Thoracic aorta (tissue), 2 donors: ENCODE measurements at places on chromosomes 5 and 9. TPM values are rescaled to one million over a fixed set of nuclear protein-coding genes. Genes with fewer than 3 reads are reported as not detected.

DNA sequence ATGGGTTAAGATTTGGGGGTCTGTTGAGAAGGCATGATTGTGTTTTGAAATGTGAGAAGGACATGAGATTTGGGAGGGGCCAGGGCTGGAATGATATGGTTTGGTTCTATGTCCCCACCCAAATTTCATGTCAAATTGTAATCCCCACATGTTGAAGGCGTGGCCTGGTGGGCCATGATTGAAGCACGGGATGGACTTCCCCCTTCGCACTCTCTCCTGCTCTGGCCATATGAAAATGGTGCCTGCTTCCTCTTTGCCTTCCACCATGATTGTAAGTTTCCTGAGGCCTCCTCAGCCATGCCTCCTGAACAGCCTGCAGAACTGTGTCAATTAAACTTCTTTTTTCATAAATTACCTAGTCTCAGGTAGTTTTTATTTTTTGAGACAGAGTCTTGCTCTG is 14.7 kb upstream of the NOTCH1 start:
- no peak for DNase-seq
- no peaks in the 10 kb centered on the region for H3K36me3 ChIP-seq
- H3K4me3 ChIP-seq, result no peak overlapping the region

DNA sequence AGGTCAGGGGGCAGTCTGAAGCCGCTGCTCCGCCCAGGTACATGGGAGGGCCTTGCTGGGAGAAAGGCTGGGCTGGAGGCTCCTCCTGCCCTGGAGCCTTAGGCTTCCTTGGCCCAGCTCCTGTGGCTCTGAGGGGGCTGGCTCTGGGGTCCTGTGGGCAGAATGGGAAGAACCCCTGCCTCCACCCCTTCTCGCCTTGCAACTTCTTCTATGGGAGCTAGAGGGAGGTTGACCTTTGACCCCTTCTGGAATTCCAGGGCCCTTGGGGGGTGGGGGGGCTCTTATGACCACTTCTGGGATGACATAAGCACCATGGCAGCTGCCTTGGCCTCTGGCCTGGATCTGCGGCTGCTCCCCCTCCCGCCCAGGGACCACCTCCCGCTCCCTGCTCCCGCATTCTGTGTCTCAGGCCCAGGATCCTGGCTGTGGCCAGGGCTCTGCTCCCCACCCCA is 32.2 kb downstream of the IER5L start:
- H3K4me3 ChIP-seq, result no peak overlapping the region
- no peaks in the 10 kb centered on the region for H3K27me3 ChIP-seq
- no peak for DNase-seq
- H3K4me1 ChIP-seq, result peaks cover 58% of the 10 kb centered on the region

- no peaks in the 10 kb centered on the region for H3K36me3 ChIP-seq
- H3K27me3 ChIP-seq, result peaks cover 12% of the 10 kb centered on the region
- peaks cover 41% of the 10 kb centered on the region for H3K4me1 ChIP-seq
- DNase-seq, result no peak
Observed at GRCh38 chr5:173328844-173329490, 753 bp upstream of the STC2 start.

DNA sequence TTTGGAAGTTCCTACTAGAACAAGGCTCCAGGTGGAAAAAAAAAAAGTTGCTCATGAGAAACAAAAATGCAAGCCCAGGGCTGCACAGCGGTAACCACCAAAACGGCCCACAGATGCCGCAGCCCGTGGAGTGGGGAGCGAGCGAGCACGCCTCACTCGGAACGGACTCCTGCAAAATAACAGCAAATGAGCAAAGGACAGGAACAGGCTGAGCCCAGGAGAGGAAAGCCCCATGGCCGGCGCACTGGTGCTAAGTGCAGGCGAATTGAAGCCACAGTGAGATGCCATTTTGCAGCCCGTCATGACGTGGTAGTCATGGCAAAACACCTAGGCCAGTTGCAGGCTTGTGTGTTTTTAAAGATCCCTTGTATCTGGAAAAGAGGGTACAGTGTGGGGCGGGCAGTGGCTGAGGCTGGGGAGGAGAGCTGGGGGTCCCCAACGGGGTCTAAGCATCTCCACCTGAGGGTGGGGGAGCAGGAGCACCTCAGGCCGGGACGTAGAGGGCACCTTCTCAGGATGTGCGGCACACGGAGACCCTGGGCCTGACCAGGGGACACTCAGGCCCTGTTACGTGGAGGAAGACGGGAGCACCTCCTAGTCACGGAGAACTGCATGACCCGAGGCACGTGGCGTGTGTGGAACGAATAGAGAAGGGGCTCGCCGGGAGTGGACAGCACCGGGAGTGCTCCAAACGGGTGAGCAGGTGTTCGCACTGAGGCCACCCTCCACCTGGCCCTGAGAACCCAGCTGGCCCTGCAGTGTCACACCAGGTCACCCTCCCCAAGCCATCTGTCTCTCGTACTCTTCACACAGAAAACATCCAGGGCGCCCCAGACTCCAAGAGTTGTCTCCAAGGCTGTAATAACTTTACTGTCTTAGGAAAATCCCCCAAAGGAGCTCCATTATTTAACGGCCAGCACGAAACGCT is 10.7 kb downstream of the GRM6 start:
- no peak overlapping the region for H3K4me3 ChIP-seq
- no peaks in the 10 kb centered on the region for H3K36me3 ChIP-seq
- no peaks in the 10 kb centered on the region for H3K27me3 ChIP-seq
- H3K4me1 ChIP-seq, result no peaks in the 10 kb centered on the region

DNA sequence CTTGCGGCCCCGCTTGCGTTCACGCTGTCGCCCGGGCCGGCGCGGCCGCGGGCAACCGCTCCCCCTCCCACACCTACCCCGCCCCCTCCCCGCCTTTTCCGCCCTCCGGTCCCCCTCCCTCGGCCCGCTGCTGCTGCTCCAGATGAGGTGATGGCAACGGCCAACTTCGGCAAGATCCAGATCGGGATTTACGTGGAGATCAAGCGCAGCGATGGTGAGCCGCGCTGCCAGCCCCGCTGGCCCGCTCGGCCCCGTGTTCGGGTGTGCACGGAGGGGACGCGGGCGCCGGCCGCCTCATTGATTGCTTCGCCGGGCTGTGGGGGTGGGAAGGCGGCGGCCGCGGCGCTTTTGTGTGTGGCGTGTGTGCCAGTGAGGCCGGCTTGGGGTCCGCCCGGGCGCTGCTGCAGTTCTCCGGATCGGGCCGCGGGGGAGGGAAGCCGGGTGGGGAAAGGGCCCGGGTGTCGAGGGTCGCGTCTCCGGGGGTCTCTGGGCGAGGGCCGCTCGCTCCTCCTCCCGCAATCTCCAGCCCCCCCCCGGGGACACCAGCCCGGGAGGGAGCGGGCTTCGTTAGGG is 403 bp downstream of the KIF2A start:
- no peaks in the 10 kb centered on the region for H3K36me3 ChIP-seq
- H3K4me3 ChIP-seq, result peak overlapping the region; percentile 98
- no peaks in the 10 kb centered on the region for H3K27me3 ChIP-seq
- H3K4me1 ChIP-seq, result peaks cover 13% of the 10 kb centered on the region

DNA sequence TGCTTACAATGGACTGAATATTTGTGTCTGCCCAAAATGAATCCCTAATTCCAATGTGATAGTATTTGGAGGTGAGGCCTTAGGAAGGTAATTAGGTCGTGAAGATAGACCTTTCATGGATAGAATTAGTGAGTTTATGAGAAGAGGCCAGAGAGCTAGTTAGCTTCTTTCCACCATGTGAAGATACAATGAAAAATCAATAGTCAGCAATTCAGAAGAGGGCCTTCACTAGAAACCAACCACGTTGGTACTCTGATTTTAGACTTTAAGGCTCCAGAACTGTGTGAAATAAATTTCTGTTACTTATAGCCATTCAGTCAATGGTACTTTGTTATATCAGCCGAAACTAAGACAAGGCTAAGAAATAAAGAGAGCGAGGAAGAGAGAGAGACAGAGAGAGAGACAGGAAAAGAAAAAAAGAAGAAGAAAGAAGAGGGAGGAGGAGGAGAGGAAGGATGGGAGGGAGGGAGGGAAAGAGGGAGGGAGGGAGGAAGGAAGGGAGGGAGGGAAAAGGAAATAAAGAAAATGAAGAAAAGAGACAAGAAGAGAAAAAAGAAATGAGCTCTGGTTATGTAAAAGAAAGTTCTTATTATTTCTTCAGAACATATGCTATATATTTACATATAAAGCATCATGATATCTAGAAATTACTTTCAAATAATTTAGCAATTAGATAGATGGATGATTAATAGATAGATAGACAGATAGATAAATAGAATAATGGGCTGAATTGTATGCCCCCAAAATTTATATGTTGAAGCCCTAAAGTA is 1725.3 kb downstream of the EFNA5 start:
- H3K27ac ChIP-seq, result no peak overlapping the region
- peaks cover 2% of the 10 kb centered on the region for H3K4me1 ChIP-seq
- no peaks in the 10 kb centered on the region for H3K36me3 ChIP-seq
- H3K27me3 ChIP-seq, result no peaks in the 10 kb centered on the region
- no peak for DNase-seq

DNA sequence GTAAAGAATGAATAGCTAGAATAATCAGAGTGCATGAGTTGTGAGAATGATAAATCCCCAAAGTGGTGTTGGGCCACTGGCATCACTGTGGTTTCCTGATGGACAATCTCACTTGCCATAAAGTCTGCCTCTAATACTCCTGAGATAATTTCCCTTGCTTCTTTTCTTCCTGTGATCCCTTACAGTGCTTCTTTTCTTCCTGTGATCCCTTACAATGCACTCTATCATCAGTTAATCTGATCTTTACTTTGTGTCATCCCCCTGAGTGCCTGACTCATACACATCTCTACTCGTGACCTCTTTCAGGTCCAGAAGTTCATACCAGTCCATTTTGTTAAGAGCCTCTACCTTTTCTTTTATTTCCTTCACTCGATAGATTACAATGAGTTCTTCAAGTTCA is 418.3 kb downstream of the HCN1 start:
- no peak overlapping the region for H3K4me3 ChIP-seq
- H3K27me3 ChIP-seq, result no peaks in the 10 kb centered on the region
- H3K4me1 ChIP-seq, result no peaks in the 10 kb centered on the region
- no peak for DNase-seq
- H3K36me3 ChIP-seq, result no peaks in the 10 kb centered on the region
- H3K27ac ChIP-seq, result no peak overlapping the region

DNA sequence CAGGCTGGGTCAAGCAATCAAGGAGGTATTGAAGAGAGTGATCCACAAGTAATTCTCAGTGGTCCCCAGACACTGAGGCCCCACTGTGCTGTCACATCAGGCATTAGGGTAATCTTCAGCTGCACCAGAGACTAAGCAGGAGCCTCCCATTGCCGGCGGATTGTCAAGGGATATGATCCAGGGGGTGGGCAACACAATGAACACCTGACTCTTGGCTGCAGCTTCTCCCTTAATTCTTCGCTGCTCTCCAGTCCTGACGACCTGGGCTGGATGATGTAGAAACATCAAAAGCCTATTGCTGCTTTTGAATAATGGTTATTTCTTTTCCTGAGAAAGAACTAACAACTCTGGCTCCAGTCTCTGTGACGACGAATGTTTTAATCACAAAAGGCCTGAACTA is 78.4 kb upstream of the IFNK start:
- H3K27me3 ChIP-seq, result no peaks in the 10 kb centered on the region
- H3K4me3 ChIP-seq, result no peak overlapping the region
- no peaks in the 10 kb centered on the region for H3K4me1 ChIP-seq
- no peak for DNase-seq
- H3K27ac ChIP-seq, result no peak overlapping the region

DNA sequence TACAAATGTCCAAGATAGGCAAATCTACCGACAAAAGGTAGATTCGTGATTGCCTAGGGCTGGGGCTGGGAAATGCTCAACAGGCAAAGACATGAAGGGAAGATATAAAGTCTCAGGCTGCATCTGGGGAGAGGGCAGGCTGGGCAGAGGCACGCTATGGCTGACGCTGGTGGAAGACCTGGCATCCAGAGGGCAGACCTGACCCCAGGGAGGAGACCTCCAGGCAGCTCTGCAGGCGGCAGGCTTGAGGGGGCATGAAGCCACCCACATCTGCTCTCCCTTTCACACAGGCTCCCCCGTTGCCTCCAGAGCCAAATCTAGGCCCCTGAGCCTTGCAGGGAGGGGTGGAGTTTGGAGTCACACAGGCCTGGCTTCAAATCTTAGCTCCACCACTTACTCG is 145.5 kb downstream of the PAX5 start:
- H3K36me3 ChIP-seq, result no peaks in the 10 kb centered on the region
- no peak overlapping the region for H3K4me3 ChIP-seq
- DNase-seq, result no peak

- no peak overlapping the region for H3K4me3 ChIP-seq
- DNase-seq, result no peak
- H3K27ac ChIP-seq, result no peak overlapping the region
- no peaks in the 10 kb centered on the region for H3K27me3 ChIP-seq
- H3K36me3 ChIP-seq, result no peaks in the 10 kb centered on the region
Observed at GRCh38 chr9:21919377-21920362, 74.5 kb downstream of the CDKN2A start.

- no peak for DNase-seq
- H3K4me3 ChIP-seq, result no peak overlapping the region
- H3K36me3 ChIP-seq, result no peaks in the 10 kb centered on the region
- no peaks in the 10 kb centered on the region for H3K27me3 ChIP-seq
- H3K27ac ChIP-seq, result no peak overlapping the region
- H3K4me1 ChIP-seq, result peaks cover 7% of the 10 kb centered on the region
Observed at GRCh38 chr5:1112596-1113331, 901 bp upstream of the SLC12A7 start.

DNA sequence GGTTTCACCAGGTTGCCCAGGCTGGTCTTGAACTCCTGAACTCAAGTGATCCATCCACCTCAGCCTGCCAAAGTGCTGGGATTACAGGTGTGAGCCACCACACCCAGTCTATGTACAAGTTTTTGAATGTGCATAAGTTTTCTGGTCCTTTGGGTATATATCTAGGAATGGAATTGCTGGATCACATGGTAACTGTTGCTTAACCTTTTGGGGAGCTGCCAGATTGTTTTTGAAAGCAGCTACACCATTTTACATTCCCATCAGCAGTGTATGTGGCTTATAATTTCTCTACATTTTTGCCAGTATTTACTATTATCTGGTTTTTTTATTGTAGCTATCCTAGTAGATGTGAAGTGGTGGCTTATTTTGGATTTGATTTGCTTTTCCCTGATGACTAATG is 8.9 kb upstream of the LNPEP start:
- DNase-seq, result no peak
- no peaks in the 10 kb centered on the region for H3K4me1 ChIP-seq
- no peak overlapping the region for H3K4me3 ChIP-seq

GRCh38 chr5:112436144-112436543 is 17.1 kb upstream of the EPB41L4A start:
- no peak for DNase-seq
- H3K36me3 ChIP-seq, result no peaks in the 10 kb centered on the region
- H3K4me3 ChIP-seq, result no peak overlapping the region
- no peaks in the 10 kb centered on the region for H3K27me3 ChIP-seq

The FOXD4L3 gene
- 0.78 TPM for total RNA-seq

The CDK7 gene
- 23.4 TPM for total RNA-seq

The PRUNE2 gene
- 420 TPM for total RNA-seq

The NUDT12 gene
- 6.1 TPM for total RNA-seq

The MSMP gene
- not detected for total RNA-seq

The SPATA31A3 gene
- not detected for total RNA-seq

The KLHL9 gene
- total RNA-seq, result 14.9 TPM

The TTC23L gene
- not detected for total RNA-seq

The TPRN gene
- total RNA-seq, result 5.6 TPM
